ENCODE measurements at places on chromosomes 16 and 17.

GRCh38 chr16:67181346-67181745, 2.4 kb downstream of the MATCAP1 start:
- DNase-seq = no peak

DNA sequence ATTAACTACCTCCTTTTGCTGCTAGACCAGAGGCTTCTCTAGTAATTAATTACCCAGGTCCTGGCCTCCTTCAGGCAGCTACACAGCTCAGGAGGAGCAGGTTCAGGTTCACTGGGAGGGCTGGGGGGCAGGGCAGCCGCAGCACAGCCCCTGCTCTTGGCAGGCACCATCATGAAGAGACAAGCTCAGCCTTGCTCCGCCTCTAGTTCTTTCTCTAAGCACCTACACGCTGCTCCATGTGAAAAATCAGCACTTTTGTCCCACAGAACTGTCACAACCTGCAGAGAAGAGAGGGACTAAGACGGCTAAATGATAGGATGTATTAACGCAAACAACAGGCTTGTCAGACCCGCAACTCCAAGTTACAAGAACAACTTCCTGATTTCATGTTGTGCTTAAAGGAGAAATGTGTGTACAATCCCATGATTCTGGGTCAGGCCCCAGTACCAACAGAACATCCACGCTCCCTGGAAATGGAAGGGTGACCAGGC, 53.4 kb downstream of the GRB2 start:
- DNase-seq = peak; percentile 56

DNA sequence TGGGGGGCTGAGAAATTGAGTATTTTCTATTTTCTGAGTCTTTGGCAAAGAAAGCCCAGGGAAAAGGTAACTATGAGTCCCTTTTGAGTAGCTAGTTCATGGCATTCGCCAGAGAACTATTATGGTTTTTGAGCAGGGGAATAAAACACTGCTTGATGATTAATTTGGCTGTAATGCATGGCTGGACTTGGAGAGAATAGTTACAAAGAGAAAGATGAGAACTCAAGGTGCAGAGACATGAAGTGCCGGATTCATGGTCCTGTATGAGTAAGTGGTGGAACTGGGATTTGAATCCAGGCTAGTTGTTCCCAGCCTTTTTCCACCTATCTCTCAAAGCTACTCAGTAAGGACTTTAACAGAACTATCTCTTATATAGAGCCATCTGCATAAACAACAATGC, 266.6 kb downstream of the CA10 start:
- DNase-seq = no peak

DNA sequence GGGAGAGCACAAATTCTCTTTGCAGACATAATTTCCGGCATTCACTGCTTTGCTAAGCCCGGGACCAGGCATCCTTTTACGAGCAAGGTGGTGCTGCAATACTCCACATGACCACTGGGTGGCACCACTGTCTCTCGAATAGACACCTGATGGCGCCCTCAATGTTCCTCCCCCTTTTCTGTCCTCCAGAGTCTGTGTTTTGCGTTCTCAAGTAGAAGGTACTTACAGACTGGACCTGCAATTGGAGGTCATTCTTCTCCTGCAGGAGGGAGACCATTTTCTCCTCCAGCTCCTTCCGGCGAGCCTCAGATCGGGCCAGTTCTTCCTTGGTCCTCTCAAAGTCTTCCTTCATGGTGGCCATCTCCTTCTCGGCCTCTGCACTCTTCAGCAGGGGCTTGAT, 45.2 kb downstream of the MYH13 start:
- peak; percentile 58 for DNase-seq

GRCh38 chr16:563072-563644, 3.0 kb downstream of the PRR35 start:
- no peak for DNase-seq

DNA sequence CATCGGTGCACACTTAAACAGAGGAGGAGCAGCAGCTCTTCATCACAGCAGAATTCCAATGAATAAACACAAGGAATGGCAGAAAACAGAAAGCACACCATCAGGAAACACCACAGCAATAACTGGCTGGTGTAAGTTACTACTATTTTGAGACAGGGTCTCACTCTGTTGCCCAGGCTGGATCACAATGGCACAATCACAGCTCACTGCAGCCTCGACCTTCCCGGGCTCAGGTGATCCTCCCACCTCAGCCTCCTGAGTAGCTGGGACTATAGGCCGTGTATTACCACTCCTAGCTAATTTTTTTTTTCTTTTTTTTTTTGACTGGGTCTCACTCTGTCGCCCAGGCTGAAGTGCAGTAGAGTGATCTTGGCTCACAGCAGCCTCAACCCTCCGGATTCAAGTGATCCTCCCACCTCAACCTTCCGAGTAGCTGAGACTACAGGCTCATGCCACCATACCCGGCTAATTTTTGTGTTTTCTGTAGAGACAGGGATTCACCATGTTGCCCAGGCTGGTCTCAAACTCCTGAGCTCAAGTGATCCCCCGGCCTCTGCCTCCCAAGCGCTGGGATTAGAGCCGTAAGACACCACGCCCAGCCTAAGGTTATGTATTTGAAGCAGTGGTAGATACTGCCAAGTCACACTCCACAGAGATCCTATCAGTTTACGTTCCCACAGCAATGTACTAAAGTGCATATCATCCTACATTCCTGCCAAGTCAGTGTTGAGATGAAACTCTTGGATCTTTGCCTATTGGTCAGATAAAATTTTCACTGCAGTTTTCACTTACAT, 20.7 kb downstream of the TRAP1 start:
- no peak for DNase-seq

GRCh38 chr17:18109935-18110485, 1.5 kb downstream of the MYO15A start:
- DNase-seq = no peak

- no peak for DNase-seq
Observed at GRCh38 chr16:53506254-53506653, 3.2 kb upstream of the AKTIP start.

- DNase-seq = no peak
Observed at GRCh38 chr16:23803591-23804123, 32.1 kb upstream of the PRKCB start.

GRCh38 chr17:8954339-8954738, 11.2 kb downstream of the PIK3R5 start:
- no peak for DNase-seq

- no peak for DNase-seq
Observed at GRCh38 chr17:2331303-2331702, 5.0 kb downstream of the TSR1 start.

DNA sequence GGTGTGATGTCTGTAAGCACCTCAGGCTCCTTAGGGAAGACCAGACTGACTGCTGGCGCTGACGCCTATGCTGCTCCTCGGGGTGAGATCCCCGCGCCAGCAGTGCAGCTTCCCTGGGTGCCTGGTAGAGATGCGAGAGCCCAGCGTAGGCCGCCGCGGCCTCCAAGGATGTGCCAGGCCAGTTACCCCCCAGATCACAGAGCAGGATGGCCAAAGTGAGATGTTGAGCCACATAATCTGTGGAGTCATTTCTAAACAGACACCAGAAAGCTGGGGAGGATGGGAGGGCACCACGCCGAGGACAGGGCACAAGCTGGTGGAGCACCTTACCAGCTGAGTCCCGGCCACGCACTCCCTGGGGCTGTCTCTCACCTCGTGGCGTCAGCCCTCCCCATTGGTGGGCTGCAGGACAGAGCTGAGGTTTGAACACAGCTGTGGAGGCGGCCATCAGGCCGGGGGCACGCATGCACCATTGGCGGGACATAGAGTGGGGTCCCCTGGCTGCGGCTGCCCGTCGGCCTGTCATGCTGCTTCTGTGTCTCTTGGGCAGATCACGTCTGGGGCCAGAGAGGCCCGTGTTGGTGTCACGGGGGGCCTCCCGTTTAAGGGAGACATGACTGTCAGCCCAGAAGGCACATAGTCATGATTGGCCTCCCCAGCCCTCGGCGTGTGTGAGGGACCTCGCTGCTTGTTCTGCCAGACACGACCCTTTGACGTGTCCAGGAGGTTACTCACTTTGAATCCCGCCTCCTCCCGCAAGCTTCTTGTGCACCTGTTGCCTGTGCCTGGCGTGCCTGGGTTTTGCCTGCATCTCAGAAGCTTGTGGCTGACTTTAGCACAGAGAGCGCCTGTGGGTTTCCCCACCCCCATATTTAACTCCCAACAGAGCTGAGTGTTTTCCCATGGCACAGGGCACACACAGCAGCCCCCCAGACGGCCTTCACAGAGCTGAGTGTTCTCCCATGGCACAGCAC, 21.9 kb downstream of the MAPK8IP3 start:
- no peak for DNase-seq

- DNase-seq = no peak
Observed at GRCh38 chr16:63230421-63231040, 1194.3 kb upstream of the CDH8 start.

DNA sequence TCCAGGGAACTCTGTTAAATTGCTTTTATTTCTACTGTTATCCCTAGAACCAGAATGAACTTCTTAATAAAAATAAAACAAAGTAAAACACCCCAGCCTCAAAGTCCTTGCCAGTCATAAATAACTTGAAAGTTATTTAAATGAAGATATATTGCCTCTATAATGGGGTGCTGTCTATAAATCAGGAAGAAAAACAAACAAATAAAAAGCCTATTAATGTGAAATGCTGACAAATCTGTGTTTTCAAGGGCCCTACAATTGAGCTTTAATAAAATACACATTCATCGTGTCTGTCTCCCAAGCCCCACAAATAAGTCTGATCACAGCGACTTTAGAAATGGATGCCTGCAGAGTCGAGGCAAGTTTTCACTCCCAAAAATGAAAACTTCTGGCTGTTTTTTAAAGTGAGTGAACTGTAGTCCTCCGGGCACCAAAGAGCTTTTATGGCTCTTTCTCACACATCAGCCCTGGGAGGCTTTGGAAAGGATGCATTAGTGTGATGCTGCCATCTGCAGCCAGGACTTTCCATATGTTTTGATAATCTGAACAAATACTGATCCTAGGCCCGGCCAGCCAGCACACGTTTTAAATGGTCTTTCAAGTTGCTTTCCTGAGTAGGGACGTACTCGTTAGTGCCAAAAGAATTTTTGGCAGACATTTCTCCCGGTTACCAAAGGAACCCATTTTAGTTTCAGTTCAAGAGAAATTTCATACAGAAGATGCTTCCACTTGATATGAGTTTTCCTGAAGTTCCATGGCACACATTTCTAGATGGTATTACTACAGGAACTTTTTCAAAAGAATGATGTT, 16.3 kb downstream of the NACA2 start:
- peak; percentile 19 for DNase-seq

GRCh38 chr17:12098568-12098967, 77.9 kb downstream of the MAP2K4 start:
- no peak for DNase-seq

DNA sequence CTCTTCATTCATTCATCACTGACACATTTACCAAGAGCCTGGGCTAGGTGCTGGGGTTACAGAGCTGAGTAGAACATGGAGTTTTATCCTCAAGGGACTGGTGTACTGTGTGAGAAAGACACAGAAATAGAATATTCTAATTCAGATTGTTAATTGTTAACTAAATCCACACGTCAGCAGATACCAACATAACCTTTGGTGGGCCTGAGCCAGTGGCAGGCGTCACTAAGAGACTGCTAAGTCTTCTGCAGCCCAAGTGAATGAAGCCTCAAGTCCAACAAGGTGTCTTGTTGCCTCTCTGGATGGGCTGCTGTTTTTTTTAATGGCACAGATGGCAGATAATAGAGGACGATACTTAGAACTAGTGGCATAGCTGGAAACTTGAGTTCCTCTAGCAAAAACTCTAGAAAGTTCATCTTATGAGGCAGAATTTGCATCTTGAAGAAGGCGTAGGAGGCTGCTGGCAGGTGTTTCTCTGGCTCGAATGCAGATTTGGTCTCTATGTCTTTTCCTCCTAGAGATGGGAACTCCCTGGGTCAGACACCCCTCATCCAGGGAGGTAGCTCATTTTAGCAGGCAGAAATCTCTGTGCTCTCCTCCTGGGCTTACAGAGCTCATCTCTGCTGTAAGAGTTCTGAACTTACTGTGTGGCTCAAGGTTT, 179.5 kb downstream of the NTN1 start:
- no peak for DNase-seq

DNA sequence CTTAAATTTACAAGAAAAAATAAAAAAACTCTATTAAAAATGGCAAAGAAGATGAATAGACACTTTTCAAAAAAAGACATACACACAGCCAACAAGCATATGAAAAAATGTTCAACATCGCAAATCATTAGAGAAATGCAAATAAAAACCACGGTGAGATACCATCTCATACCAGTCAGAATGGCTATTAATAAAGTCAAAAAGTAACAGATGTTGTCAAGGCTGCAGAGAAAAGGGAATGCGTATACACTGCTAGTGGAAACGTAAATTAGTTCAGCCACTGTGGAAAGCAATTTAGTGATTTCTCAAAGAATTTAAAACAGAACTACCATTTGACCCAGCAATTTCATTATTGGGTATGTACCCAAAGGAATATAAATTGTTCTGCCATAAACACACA, 31.4 kb downstream of the CAPNS2 start:
- DNase-seq = no peak

GRCh38 chr16:54208237-54208636, 78.3 kb downstream of the IRX3 start:
- DNase-seq = no peak

GRCh38 chr16:69073181-69073702, 32.2 kb upstream of the HAS3 start:
- DNase-seq = no peak

DNA sequence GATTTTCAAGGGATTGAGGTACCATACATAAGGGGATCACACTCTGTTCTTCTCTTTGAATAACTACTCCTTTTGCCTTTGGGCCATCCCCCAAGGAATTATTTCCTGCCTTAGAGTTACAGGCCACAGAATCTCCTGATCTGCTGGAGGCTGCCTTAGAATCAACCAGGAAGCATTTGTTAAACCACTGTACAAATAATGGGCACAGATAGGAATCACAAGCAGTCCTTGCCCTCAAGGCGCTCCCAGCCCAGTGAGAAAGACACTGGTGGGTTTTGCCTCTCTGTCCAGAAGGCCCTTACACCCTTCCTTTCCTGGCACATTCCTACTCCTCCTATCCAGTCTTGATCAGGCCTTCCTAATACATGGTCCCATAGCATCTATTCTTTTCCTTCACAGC, 45.9 kb downstream of the MRTFB start:
- no peak for DNase-seq

DNA sequence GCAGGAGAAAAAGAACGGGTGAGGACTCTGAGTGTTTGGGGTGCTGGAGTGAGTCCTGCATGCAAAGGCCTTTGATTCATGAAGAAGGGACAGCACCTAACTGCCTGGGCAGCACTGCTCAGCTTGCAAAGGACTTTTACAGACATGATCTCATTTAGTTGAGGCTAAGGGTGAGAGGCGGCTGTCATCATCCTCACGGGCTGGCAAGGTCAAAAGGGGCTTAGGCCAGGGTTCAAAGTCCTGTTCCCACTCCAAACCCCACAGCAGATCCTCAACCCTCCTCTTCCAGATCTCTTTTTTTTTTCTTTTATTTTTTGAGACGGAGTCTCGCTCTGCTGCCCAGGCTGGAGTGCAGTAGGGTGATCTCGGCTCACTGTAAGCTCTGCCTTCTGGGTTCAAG, 4.8 kb downstream of the RHBDF2 start:
- DNase-seq = no peak

- no peak for DNase-seq
Observed at GRCh38 chr17:68853439-68853838, 101.8 kb downstream of the ABCA8 start.

- no peak for DNase-seq
Observed at GRCh38 chr17:46948544-46948943, 25.6 kb downstream of the GOSR2 start.

GRCh38 chr16:23929856-23930255, 94.1 kb downstream of the PRKCB start:
- no peak for DNase-seq
